ENCODE measurements at places on chromosomes 12 and 14.
A peak's percentile ranks its signal among the peaks of the same experiment; 100 is the strongest.

DNA sequence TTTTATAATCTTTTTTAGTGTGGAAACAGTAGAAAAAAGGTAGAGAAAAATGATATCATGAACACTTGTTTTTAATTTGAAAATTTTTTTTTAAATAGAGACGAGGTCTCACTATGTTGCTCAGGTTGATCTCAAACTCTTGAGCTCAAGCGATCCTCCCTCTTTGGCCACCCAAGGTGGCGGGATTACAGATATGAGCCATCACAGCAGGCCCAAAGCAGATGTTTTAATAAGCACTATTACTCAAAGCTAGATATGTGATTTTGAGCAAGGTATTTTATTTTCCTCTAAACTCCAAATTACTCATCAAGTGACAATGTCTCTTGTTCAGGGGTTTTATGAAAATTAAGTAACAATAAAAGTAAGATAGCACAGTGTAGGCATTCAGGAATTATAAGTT lies 10.7 kb upstream of the WDR89 start:
- no peak for DNase-seq

DNA sequence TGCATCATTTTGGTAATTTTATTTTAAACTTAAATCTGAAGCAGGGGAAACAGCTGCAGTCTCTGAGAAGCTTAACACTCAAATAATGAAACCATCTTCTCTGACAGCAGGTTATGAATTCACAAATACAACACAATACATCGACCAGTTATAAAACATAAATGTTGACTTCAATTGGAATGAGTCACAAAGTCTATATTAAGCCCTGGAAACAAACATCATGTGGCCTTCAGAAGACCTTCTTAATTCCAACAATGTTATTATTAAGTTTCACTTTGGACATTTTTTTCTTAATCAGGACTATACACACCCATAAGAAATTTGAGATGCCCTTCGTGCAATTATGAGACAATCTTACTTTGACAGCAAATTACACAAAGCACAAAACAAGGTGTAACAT lies 68.9 kb downstream of the CEP128 start:
- no peak for DNase-seq

- no peak for DNase-seq
Observed at GRCh38 chr12:31524791-31525495, 66.0 kb downstream of the DENND5B start.

- DNase-seq, result peak; percentile 8
Observed at GRCh38 chr12:87270919-87271318, 758.3 kb downstream of the C12orf50 start.

- no peak for DNase-seq
Observed at GRCh38 chr12:54191126-54191525, 2.3 kb upstream of the SMUG1 start.

- no peak for DNase-seq
Observed at GRCh38 chr12:91687052-91688017, 458.3 kb downstream of the BTG1 start.

DNA sequence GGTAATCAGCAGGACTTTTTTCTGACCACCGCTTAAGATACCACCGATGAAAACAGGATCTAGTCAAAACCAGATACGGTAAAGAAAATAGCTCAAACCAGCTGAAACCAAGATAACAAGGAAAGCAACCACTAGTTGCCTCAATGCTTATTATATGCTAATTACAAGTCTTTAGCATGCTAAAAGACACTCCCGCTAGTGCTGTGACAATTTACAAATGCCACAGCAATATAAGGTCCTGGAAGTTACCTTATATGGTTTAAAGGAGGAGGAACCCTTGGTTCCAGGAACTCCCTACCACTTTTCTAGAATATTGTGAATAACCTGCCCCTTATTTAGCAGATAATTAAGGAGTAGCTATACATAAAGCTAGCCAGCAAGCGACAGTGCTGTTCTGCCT lies 976.4 kb upstream of the SEL1L start:
- DNase-seq, result no peak

DNA sequence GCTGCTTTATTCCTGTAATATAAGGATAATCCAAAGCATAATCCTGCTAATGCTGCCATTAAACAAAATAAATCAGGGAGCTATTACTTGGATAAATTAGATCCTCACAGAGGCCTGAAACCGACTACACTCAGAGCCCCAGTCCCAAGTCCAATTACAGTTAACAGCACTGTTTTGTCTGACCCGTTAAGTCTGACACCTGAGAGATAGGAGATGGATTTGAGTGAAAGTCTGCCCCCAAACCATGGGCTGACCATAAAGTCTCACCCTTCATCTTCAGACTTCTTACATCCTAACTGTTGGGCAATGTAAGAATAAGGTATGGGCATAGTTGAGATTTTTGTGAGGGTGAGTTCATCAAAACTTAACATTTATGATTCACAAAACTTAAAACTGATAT lies 181.7 kb downstream of the PLCZ1 start:
- DNase-seq, result no peak

DNA sequence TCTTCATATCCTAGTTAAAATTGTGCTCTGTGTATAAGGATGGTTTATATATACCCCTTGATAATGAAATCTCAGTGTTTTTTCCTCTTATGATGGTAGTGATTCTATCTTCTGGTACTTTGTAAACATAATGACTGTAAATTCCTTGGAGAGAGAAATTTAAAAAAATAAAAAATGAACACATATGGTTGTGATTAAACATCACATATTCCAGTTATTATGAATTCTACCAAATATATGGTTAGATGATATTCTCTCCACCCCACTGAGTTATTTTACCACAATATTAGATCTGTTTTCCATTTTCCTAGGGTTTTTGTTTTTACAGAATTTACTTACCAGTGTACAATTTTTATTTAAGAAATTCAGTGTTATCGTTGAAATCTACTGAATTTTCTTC lies 481.9 kb upstream of the NOVA1 start:
- no peak for DNase-seq

DNA sequence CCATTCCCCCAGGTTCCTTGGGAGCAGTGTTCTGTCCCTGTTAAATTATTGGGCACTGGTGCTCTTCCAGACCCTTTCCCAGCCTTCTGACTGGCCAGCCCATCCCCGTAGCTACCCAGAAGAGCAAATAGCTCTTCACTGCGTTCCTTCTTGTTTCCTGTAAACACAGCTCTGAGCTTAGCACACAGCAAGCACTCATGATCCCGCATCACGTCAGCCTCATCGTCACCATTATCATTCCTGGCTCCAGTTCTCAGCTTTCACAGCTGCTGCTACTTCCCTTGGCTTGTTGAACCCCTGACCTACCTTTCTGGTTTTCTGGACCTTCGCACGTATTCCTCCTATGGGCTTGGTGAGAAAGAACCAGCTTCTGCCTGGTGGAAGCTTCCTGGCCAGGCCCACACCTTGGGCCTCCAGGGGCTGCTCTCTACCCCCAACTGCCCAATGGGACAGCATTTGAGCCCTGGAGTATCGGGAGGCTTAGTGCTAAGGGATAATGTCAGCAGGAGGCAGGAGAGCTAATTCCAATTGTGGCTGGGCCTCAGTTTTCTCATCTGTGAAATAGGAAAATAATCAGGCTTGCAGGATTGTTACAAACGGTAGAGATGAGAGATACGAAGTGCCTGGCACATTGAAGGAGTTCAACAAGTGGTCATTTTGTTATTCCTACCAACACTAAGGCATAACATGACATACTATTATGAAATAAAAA lies 22.6 kb upstream of the PAPOLA start:
- no peak for DNase-seq
